Activated T-cell treated with anti-CD3 and anti-CD28 coated beads, Interleukin-2, amount 50 U/mL, for 24 hours (primary cell): ENCODE measurements at places on chromosomes 16 and 17.
A peak's percentile ranks its signal among the peaks of the same experiment; 100 is the strongest.

DNA sequence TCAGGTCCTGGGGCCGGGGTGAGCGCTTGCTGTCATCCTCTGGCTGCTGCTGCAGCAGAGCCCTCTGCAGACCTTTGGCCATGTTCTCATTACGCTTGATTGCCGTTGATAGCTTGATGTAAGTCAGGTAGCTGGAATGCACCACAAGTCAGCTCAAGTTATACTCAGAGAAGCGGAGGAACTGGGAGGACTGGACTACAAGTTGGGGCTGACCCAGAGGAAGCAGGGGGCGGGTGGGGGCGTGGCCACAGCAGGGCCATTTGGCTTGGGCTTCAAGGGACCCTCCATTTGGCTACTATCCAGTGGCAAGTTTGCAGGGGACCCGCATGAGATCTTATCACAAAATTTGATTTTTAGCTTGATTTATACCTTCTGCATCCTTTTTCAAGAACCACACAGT, 19.0 kb upstream of the EVPL start:
- H3K4me1 ChIP-seq: peaks cover 16% of the 10 kb centered on the region
- H3K4me3 ChIP-seq: no peak overlapping the region
- H3K27me3 ChIP-seq: no peaks in the 10 kb centered on the region
- no peak overlapping the region for H3K27ac ChIP-seq
- peaks cover 91% of the 10 kb centered on the region for H3K36me3 ChIP-seq
- no peak for DNase-seq

- H3K27me3 ChIP-seq: peaks cover 15% of the 10 kb centered on the region
- H3K4me3 ChIP-seq: no peak overlapping the region
- DNase-seq: no peak
Observed at GRCh38 chr16:72848759-72849664, 198.9 kb downstream of the ZFHX3 start.

- no peaks in the 10 kb centered on the region for H3K27me3 ChIP-seq
- H3K4me1 ChIP-seq: peaks cover 10% of the 10 kb centered on the region
- H3K27ac ChIP-seq: no peak overlapping the region
- no peak overlapping the region for H3K4me3 ChIP-seq
- no peak for DNase-seq
Observed at GRCh38 chr16:2585651-2586081, 47.8 kb downstream of the PDPK1 start.

DNA sequence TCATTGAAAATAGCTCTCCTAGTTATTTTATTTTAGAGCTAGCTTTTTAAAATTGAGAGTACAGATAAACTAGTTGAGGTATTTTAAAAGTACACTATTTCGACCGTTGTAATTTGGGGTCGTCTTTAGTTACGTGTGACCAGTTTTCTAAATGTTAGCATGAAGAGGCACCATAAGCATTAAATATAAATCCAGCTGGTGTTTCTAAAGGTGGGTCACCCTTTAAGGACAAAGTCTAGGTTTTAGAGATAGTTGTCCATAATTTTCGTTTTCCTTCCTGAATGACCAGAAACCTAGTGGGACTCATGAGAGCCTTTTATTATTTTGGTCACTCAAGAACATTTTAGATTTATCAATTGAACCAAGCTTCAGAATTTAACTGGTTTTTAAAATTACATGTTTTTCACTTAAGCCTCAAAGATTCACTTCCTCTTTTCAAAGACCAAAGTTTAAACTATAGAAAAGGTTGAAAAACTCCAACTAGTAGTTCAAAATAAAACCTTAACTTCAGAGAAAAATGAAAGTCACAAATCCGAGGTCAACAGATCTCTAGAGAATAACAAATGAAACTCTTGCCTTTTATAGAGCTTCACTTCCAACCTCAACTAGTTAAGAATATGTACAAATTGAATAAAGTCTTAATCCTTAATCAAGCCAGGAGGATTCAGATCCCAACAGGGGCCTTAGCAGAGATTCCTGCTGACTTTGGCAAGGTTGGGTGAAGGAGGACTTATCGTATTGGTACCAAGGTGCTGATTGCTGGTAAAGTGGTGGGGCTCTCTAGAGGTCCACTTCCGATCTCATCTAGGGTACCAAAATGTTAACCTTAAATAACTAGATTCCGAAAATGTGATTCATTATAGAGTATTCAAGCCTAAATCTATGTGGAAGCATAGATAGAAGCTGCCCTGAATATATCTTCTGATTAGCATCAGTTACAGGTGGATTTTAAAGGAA, 32.5 kb downstream of the PHKB start:
- H3K27ac ChIP-seq: peak overlapping the region; percentile 38
- DNase-seq: no peak
- no peak overlapping the region for H3K4me3 ChIP-seq
- H3K4me1 ChIP-seq: peaks cover 25% of the 10 kb centered on the region
- H3K36me3 ChIP-seq: peaks cover 56% of the 10 kb centered on the region

DNA sequence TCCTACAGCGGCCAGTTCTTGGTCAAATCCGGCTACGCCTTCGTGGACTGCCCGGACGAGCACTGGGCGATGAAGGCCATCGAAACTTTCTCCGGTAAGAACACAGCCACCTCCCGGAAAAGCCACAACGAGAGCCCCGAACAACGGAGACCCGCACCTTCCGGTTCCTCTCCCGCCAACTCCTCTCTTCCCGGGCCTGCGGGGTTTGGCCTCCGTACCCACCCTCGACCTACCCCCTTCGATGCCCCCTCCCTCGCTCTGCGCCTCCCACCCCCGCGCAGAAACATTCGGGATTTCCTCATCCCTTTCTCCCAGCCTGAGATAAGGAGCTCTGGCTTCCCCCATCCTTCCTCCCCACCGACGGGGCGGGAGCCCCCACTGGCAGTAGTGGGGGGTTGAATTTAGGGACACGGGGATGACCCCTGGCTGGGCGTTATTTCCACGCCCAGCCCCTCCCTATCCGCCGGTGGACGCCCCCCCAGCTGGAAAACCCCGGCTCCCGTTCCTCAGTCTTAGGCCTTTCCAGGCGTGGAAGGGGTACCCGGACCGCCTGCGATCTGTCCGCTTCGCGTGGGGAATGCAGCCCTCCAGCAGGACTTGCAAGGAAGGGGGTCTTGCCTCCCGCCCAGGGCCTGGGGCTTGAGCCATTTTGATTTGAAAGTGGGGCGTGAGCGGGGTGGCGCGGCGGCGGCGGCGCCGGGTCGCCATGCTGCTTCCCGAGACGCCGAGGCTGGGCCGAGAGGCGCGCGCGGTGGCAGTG, 822 bp downstream of the IGF2BP1 start:
- H3K27ac ChIP-seq: no peak overlapping the region
- H3K4me3 ChIP-seq: peak overlapping the region; percentile 71
- H3K4me1 ChIP-seq: peaks cover 31% of the 10 kb centered on the region
- no peaks in the 10 kb centered on the region for H3K36me3 ChIP-seq
- H3K27me3 ChIP-seq: peaks cover 85% of the 10 kb centered on the region
- peak; percentile 46 for DNase-seq

DNA sequence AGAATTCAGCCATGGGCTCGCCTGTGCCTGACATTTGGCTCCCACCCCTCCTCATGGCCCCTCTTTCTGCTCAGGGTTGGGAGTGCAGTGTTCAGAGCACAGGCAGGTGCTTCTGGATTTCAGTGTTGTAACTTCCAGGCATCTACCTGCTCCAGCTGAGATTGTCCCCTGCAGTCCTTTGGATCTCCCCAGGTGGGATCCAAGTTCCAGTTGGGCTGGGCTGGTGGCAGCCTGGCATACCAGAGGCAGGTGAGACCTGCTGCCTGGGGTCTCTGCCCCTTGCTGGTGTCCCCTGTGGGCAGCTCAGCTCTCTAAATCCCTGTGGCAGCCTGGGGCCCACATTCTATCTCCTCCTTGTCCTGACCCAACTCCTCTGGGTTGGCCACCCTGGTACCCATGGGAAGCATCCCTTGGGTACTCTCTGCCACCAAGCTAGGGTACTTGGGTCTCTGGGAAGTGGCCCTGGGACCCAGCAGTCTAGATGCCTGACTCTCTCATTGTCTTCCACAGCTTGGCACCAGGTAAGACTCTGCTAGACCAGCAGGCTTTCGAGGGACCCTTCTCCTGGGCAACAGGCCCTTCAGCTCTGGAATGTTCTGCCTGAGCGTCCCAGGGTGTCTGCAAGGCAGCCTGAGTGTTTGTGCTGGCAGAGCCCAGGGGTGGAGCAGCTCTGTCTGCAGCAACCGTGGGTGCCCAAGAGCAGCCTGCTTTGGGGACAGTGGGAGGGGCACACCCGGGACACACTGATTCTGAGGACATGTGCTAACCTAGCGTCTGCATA, 42.5 kb downstream of the DNAH17 start:
- H3K27ac ChIP-seq: no peak overlapping the region
- H3K36me3 ChIP-seq: no peaks in the 10 kb centered on the region
- H3K27me3 ChIP-seq: no peaks in the 10 kb centered on the region
- H3K4me3 ChIP-seq: no peak overlapping the region
- DNase-seq: no peak

DNA sequence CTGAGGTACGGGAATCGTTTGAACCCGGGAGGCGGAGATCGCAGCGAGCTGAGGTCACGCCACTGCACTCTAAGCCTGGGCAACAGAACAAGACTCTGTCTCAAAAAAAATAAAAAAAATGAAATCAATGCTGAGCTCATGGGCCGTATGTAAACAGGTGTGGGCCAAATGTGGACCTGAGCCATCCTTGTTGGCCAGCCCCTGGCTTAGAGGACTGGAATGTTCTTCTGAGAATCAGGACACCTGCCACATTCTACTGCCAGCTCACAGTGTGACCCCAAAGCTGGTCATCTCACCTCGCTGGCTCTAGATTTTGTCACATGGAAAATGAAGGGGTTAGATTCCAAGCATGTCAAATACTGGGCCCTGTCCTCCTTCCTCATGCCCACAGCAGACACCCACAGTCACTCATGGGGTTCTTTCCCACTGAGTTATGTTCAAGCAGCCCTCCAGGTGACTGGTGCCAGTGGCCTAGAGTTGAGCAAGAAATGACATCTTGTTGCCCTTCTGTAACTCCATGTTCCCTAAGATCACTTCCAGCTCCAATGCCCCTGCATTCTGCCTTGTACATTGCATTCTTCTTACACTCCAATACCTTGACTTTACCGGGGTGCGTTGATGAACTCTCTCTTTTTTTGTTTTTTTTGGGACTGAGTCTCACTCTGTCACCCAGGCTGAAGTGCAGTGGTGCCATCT, 110.6 kb downstream of the ABCC1 start:
- peak overlapping the region; percentile 24 for H3K27ac ChIP-seq
- peaks cover 91% of the 10 kb centered on the region for H3K36me3 ChIP-seq
- no peaks in the 10 kb centered on the region for H3K27me3 ChIP-seq
- peaks cover 28% of the 10 kb centered on the region for H3K4me1 ChIP-seq
- DNase-seq: no peak
- no peak overlapping the region for H3K4me3 ChIP-seq

GRCh38 chr16:86991679-86992078, 325.5 kb downstream of the C16orf95 start:
- H3K27ac ChIP-seq: no peak overlapping the region
- H3K27me3 ChIP-seq: peaks cover 44% of the 10 kb centered on the region
- H3K4me3 ChIP-seq: no peak overlapping the region

- peak overlapping the region; percentile 39 for H3K4me3 ChIP-seq
- DNase-seq: no peak
- H3K27ac ChIP-seq: no peak overlapping the region
- H3K4me1 ChIP-seq: peaks cover 18% of the 10 kb centered on the region
Observed at GRCh38 chr16:4316864-4317531, 1.1 kb downstream of the GLIS2 start.

DNA sequence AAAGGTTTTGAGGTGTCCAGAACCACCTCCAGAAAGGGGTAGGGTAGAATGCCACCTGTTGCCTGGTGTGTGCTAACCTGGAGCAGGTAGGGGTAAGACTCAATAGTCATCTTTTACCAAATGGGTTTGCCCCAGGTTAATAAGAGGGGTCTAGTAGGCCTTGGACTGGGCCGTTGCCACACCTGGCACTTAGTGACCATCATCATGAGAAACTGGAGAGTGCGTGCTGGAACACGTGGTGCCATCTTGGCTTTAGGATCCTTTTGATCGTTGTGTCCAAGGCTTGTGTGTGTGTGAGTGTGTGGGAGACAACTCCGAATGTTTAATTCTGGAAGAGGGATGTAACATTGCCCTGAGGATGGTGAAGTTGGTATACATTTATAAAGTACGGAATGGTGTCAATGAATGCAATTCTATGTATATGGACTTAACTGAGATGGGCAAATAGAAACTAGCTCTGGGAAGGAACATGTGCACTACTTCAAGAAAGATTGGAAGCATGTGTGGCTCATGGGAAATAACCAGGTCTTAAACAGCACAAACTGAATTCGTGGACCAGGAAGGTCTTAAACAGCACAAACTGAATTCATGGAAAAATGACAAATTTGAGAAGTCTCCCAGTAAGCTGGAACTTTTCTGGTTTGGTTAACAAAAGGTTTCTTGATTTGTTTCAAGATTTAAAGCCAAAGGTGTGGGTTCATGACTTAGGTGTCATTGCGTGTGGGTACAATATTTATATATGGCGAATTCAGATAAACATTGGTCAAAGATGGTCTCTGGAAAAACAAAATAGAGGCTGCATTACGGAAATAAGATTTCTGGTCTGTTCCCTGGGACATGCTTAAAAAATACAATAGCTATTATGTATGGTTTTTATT, 7.2 kb downstream of the FUS start:
- peak overlapping the region; percentile 100 for H3K27ac ChIP-seq
- DNase-seq: no peak
- H3K4me1 ChIP-seq: peaks cover 95% of the 10 kb centered on the region
- peaks cover 100% of the 10 kb centered on the region for H3K36me3 ChIP-seq

GRCh38 chr16:25257956-25258860, 563 bp upstream of the ZKSCAN2 start:
- H3K4me1 ChIP-seq: peaks cover 61% of the 10 kb centered on the region
- no peaks in the 10 kb centered on the region for H3K27me3 ChIP-seq
- peaks cover 66% of the 10 kb centered on the region for H3K36me3 ChIP-seq
- peak overlapping the region; percentile 98 for H3K27ac ChIP-seq
- DNase-seq: peak; percentile 88
- peak overlapping the region; percentile 91 for H3K4me3 ChIP-seq

DNA sequence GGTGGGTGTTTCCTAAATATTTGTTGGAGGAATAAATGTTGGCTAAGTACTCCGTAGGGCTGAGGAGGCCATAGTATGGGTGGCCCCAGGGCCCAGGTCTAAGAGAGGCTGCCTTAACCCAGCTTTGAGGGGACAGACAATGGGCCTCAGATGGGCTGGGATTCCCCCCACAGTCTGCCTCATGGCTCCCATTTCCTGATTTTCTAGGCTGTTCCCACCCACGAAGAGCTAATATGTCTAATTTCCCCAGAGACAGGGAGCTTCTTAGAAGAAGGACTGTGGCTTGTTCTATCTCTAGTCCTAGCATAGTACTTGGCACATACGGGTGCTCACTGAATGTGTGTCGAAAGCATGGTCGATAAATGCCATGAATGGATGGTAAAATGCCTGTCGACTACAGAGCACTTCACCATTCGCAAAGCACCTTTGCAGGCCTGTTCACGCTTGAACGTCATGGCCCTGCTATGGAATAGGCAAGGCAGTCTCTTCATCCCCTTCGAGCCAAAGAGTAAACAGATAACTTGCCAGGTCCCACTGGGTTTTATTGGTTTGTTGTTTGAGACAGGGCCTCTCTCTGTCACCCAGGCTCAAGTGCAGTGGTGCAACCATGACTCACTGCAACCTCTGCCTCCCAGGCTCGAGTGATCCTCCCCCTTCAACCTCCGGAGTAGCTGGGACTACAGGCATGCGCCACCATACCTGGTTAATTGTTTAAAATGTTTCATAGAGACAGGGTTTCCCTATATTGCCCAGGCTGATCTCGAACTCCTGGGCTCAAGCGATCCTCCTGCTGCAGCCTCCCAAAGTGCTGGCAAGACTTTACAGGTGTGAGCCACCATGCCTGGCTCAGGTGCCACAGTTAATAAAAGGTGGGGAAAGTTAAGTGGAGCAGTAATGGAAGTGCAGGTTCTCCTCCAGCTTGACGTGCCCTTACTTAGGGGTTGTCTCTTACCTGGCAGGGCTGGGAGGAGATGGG, 9.7 kb downstream of the CHAD start:
- H3K27me3 ChIP-seq: no peaks in the 10 kb centered on the region
- no peak overlapping the region for H3K27ac ChIP-seq
- no peak for DNase-seq
- H3K4me3 ChIP-seq: no peak overlapping the region
- no peaks in the 10 kb centered on the region for H3K4me1 ChIP-seq
